Osteoblast (primary cell): ENCODE measurements at places on chromosomes 7 and 10. TPM values are rescaled to one million over a fixed set of nuclear protein-coding genes. Genes with fewer than 3 reads are reported as not detected.

Gene GSTO2
- 1.8 and 2.2 TPM in 2 replicates for total RNA-seq

Gene TAS2R5
- 0.72 and 1.8 TPM in 2 replicates for total RNA-seq

Gene EPDR1
- 99.3 and 123 TPM in 2 replicates for total RNA-seq

Gene PTF1A
- total RNA-seq = not detected in 2 replicates

Gene STEAP1B
- 31.8 and 40.4 TPM in 2 replicates for total RNA-seq

Gene TMEM130
- 0.88 and 1.1 TPM in 2 replicates for total RNA-seq

Gene CCDC201
- total RNA-seq = not detected in 2 replicates

Gene VAX1
- not detected in 2 replicates for total RNA-seq

Gene ICA1
- total RNA-seq = 1.2 and 2.2 TPM in 2 replicates

Gene PTPN20
- total RNA-seq = 8.0 and 9.1 TPM in 2 replicates

Gene PLAU
- total RNA-seq = 27.9 and 40.7 TPM in 2 replicates

Gene LLCFC1
- total RNA-seq = not detected in 2 replicates

Gene NME8
- total RNA-seq = not detected in 2 replicates

Gene TMEM72
- total RNA-seq = not detected in 2 replicates

Gene NOM1
- total RNA-seq = 11.6 and 17.1 TPM in 2 replicates

Gene CAV1
- 291 and 337 TPM in 2 replicates for total RNA-seq

Gene TES
- total RNA-seq = 99.2 and 124 TPM in 2 replicates

Gene SNCG
- 0.36 and 2.4 TPM in 2 replicates for total RNA-seq

Gene HOGA1
- total RNA-seq = 1.4 and 2.7 TPM in 2 replicates
